Right ventricle myocardium superior (tissue), 1 donor: ENCODE measurements at places on chromosomes 6 and 20. TPM values are rescaled to one million over a fixed set of nuclear protein-coding genes. Genes with fewer than 3 reads are reported as not detected.

The POM121L2 gene
- total RNA-seq, result not detected

GRCh38 chr20:43863821-43864544 lies 50.7 kb upstream of the TOX2 start:
- no peak for DNase-seq

GRCh38 chr6:38215225-38215624 lies 395.7 kb downstream of the ZFAND3 start:
- DNase-seq, result no peak

The RIMS4 gene
- 0.13 TPM for total RNA-seq

DNA sequence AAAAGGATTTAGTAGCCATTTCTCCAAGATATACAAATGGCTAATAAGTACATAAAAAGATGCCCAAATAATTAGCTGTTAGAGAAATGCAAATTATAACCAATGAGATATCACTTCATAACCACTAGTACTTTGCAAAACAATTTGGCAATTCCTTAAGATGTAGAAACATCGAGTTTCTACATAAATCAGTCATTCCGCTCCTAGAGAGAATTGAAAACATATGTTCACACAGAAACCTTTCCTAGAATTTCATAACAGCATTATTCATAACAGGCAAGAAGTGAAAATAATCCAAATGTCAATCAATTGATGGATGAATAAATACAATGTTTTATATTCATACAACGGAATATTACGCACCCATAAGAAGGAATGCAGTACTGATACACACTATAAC lies 20.5 kb upstream of the NT5E start:
- DNase-seq, result no peak

DNA sequence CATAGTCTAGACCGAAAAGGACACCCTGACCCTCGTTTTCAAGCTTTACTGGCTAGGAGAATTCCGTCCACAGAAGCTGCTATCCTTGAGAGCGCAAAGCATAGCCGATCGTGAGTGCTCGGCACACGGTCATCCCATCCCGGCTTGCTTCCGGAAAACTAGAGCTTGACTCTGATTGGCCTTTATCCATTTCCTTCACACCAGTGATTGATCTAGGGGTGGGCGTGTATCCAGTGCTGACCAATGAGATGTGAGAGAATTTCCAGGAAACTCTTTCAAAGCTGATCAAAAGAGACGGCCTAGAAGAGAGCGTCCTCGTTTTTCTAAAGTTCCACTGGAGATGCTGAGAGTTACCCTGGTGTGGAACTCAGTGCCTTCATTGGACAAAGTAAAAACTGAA lies 41.0 kb upstream of the NFATC2 start:
- DNase-seq, result no peak

The CCN6 gene
- not detected for total RNA-seq

DNA sequence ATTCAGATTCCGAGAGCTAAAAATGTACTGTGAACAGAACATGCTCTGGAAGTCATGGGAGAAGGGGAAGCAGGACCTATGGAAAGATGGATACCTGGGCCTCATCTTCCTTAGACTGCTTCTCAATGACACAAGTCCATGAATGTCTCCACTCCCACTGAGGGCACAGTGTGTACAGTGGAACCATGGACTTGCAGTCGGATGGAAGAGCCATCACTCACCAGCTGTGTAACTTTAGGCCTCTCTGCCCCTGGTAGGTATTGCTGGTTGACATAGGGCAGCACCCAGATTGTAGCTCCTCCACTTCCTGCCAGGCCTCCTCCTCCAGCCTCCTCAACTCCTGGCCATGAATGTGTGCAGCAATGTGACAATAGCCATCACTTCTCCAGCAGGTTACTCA lies 52.5 kb downstream of the MAFB start:
- DNase-seq, result no peak

DNA sequence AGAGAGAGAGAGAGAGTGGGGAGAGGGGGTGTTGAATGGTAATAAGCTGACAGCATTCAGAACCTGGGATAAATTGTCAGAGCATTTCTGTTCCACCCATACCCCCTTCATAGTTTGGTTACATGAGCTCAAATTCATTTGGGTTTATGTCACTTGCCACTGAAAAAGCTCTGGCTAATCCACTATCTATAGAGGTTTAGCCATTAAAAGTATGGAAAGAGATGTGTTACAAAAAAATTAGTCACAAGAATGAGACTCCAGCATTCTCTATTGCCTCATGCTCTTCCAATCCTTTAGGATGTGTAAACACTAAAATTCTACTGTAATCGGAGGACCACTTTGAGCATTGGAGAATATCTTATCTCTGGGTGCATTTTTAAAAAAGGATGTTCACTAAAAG lies 297.6 kb upstream of the TCF21 start:
- DNase-seq, result no peak
